ENCODE measurements at places on chromosomes 1 and 21.

GRCh38 chr1:192564099-192564498 lies 11.5 kb upstream of the RGS1 start:
- peak; percentile 3 for DNase-seq

GRCh38 chr1:230957580-230957989 lies 21.1 kb downstream of the TTC13 start:
- DNase-seq = no peak

DNA sequence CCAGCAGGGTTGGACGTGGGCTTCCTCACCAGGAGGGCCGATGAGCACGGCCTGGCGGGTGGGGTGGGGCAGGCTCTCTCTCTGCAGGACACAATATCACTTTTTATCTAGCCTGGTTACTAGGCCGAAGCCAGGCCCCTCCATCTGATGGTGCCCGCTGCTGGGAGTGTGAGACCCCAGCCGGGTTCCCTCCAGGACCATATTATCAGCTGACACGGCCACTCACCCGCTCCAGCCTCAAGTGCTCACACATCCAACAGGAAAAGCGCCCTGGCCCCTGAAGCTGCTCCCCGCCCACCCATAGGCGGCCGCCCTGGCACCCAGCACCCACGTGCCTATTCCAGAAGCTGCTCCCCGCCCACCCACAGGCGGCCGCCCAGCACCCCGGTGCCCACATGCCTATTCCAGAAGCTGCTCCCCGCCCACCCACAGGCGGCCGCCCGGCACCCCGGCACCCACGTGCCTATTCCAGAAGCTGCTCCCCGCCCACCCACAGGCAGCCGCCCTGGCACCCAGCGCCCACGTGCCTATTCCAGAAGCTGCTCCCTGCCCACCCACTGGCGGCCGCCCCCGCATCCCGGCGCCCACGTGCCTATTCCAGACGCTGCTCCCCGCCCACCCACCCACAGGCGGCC lies 5.0 kb downstream of the SLC19A1 start:
- no peak for DNase-seq

DNA sequence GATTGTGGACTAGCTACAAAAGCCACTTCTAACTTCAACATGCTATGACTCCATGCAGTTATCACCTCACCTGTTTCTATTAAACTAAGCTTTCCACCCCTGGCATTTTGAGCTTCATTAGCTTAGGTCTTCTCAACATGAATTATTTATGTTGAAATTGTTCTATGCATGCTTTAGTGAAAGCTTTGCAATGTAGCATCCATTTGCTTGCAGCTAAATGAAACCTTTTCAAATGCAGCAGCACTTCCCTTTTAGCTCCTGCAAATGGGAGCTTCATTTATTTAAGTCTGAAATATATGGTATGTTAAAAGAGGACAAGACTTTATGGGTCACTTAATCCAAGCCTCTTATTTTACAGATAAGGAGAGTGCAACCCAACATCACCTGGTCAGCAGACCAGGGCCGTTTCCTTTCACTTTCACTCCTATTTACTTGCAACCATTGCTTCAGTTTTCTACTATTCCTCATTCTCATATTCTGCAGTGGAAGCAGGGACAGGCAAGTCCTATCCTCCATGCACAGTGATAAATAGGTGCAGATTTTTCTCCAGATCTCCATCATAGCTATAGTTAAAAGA lies 56.4 kb upstream of the SAMSN1 start:
- DNase-seq = no peak

All from NCI-H1417 treated with DMSO at 0.1 percent for 48 hours (cell line).